ENCODE measurements at places on chromosomes 4 and X.

DNA sequence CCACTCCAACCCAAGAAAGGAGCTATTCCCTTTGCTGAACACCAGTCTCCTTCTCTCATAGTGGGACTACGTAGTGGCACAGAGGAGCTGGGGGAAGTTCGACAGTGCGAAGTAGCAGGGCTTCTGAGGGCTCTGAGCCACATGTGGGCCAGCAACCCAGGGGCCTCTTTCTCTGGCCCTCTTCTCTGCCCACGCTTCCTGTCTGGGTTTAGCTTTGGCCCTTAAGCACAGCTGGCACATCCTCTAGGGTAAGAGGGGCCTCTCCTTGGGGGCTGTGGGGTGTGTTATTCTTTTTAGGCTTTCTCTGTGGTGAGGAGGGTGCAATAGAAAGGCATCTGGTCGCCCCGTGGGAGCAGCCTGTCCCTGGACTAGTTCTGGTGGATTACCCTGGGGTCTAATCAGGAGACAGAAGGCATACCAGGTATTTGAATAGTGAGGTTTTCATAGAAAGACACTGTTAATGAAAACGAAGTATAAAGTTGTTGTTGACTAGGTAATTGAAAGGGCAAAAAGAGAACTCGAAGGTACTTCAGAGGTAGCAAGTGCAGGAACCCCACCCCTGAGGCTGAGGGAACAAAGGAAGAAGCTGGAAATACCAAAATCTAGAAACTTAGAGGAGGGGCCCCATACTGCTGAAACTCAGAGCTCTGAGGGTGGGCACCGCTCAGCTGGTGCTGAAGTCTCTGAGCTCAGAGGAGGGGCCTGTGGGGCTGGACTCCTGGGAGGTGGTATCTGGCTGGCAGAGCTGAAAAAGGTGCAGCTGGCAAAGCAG, 151.9 kb upstream of the RPS6KA3 start:
- no peak for DNase-seq

DNA sequence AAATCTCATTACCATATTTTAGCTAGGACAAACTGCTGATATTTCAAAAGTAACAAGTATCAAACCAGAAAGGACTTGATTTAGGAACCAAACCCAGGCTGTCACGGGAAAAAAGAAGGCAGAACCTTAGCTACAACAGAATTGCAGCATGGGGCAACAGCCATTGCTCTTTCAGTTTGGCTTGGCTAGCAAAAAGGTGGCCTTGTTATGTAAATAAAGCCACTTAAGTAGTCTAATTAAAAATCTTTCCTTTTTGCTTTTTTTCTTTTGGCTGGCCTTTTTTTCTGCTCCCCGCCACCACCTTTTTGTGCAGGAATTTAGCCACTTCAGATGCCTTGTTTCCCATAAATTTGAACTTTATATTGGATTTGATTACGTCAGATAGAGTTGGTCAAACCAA, 235.9 kb downstream of the CPXCR1 start:
- no peak for DNase-seq

DNA sequence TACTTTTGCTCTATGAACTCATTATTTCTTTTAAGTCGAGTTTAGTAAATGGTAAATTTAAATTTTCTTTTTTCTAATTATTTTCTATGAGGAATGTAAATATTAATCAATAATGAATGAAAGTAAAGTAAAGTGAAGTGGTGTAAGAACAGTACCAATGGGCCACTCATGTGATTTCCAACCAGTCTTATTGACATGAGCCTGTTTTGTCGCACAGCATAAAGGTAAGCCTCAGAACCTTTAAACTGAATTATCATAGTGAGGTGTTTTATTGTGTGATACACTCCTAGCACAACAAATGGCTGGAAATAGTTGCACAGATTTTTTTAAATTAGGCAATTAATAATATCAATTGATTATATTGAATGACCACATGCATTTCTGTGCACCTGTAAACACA, 1.1 kb downstream of the ADH1C start:
- DNase-seq: no peak

- no peak for DNase-seq
These were observed 185.7 kb upstream of the ZCCHC13 start for GRCh38 chrX:74117962-74118902.

DNA sequence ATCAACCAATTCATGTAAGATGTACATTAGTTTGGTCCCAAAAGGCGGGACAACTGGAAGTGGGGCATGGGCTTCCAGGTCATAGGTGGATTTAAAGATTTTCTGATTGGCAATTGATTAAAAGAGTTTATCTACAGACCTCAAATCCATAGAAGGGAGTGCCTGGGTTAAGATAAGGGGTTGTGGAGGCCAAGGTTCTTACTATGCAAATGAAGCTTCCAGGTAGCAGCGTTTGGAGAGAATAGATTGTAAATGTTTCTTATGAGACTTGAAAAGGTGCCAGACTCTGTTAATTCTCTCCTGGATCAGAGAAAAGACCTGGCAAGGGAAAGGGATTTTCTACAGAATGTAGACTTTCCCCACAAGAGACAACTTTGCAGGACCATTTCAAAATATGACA, 2.4 kb downstream of the MGST2 start:
- DNase-seq: no peak

All from type B pancreatic cell (in vitro differentiated cells).